ENCODE measurements at places on chromosomes 7 and 10.

GRCh38 chr10:93452143-93452542 lies 30.0 kb downstream of the MYOF start:
- no peak for DNase-seq

DNA sequence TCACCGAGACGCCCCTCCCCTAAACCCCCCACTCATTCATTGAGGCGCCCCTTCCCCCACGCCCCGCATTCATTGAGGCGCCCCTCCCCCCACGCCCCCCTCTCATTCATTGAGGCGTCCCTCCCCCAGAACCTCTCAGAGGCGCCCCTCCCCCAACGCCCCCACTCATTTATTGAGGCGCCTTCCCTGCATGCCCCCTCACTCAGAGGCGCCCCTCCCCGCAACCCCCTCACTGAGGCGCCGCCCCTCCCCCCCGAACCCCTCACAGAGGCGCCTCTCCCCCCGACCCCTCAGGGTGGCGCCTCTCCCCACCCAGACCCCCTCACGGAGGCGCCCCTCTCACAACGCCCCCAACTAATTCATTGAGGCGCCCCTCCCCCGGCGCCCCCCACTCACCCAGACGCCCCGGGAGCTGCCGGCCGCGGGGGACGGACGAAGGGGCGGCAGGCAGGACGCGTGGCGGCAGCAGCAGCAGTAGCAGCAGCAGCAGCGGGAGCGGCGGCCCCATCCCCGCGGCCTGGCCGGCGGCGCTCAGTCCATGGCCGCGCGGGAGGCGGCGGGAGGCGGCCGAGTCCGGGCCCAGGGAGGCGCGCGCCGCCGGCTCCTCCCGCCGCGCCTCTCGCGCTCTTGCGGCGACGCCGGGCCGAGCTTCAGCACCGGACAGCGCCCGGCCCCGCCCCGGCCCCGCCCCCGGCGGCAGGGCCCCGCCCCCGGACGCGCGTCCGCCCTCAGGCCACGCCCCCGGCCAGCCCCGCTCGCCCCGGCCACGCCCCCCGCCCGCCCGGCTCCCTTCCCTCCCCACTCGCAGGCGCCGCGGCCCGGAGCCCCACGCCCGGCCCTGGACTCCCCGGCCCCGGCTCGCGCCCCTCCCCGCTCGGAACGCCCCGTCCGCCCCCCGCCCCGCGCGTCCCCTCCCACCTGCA lies at the start of gene PTPRN2:
Gene PTPRN2 (minus strand): TSS at position 662 of the 923 bp plus-strand sequence.
- DNase-seq = peak; percentile 59

DNA sequence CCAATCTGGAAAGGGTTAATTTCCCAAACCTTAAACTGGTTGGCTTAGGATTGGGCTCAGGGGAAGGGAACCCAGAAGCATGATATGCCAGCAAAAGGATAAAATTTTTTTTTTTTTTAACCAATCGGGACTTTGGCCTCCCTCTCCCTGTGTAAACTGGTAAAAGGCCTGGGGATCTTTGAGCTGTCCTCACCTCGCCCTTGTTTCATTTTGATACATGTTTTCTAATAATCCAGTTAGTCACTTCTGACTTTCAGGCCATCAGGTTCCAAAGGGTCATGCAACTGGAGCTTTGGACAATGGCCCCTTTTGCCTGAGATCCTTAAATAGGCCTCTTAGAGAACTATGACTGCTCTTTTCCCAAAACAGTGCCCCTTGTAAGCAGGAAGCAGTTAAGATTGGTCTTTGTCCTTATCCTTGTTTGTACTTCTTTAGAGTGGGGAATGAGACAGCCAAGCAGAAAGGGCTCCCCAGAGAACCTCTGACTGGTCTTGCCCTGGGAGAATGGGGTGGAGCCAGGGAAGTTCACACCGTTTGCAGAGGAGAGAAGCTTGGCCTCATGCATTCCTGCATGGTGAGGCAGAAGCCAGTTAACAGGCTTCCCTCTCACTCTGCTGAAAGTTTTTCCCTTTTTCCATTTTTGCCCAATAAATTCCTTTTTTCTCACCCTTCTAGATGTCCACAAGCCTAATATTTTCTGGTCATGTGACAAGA lies 424.2 kb upstream of the CNTNAP2 start:
- no peak for DNase-seq

DNA sequence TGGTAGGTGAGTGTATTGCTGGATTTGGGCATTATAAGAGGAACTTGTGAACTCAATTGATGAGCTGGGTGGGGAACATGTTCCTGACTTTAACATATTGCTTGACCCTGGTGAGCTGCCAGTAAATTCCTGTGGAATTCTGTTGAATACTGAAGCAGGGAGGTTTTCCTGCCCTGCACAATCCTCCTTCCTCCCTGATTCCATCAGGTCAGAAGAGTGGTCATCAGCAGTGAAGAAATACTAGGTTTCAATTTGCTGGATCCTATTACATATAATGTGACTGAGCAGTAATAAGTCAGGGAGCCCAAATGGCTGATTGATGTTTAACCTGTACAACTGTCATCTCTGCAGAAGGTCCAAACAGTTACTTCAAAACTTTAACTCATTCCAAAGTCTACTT lies 581.2 kb downstream of the SUGCT start:
- DNase-seq = no peak

Data from stimulated activated CD4-positive, alpha-beta T cell treated with anti-CD3 and anti-CD28 coated beads, Interleukin-4, amount 100 ng/mL, for 1 hour (primary cell).